ENCODE measurements at places on chromosomes 1 and 21.

GRCh38 chr1:159879136-159879535 is 16.7 kb upstream of the VSIG8 start:
- no peak for DNase-seq

DNA sequence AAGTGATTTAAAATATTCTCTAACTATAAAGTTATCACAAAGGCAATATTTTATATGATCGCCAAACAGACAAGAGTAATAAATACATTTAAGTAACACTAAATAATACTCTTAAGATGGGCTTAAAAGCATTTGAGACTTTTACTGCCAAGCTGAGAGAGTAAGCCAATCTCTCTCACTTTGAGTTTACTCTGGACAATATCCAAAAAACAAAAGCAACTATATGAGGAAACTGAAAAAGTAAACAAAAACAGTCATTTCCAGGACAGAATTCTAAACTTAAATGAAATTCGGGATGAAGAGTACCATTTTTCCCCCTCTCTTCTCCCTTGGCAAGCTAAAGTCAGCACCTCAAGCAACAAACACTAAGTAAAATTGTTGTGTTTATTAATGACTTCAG is 173.2 kb downstream of the COP1 start:
- DNase-seq: no peak

GRCh38 chr1:244302876-244303609 is 148.7 kb downstream of the ADSS2 start:
- no peak for DNase-seq

GRCh38 chr1:207755846-207756693 is 4.2 kb downstream of the CD46 start:
- no peak for DNase-seq

Measured in activated naive CD8-positive, alpha-beta T cell treated with anti-CD3 and anti-CD28 coated beads, Interleukin-2, amount 50 U/mL, for 24 hours (primary cell).